ENCODE measurements at places on chromosomes 6 and 20. TPM values are rescaled to one million over a fixed set of nuclear protein-coding genes. Genes with fewer than 3 reads are reported as not detected.

GJA10 gene
- not detected for total RNA-seq

MLN gene
- not detected for total RNA-seq

GLP1R gene
- not detected for total RNA-seq

TBXT gene
- not detected for total RNA-seq

C20orf204 gene
- 3.2 TPM for total RNA-seq

RGS17 gene
- total RNA-seq, result 3.7 TPM

QRSL1 gene
- total RNA-seq, result 9.5 TPM

COL11A2 gene
- 1.9 TPM for total RNA-seq

FAM217A gene
- not detected for total RNA-seq

CAGE1 gene
- not detected for total RNA-seq

MACROD2 gene
- total RNA-seq, result 0.95 TPM

CST4 gene
- not detected for total RNA-seq

HSPA12B gene
- total RNA-seq, result 4.6 TPM

All from thoracic aorta (tissue), 2 donors.